GM04503 (cell line): ENCODE measurements at places on chromosomes 12 and 14.

DNA sequence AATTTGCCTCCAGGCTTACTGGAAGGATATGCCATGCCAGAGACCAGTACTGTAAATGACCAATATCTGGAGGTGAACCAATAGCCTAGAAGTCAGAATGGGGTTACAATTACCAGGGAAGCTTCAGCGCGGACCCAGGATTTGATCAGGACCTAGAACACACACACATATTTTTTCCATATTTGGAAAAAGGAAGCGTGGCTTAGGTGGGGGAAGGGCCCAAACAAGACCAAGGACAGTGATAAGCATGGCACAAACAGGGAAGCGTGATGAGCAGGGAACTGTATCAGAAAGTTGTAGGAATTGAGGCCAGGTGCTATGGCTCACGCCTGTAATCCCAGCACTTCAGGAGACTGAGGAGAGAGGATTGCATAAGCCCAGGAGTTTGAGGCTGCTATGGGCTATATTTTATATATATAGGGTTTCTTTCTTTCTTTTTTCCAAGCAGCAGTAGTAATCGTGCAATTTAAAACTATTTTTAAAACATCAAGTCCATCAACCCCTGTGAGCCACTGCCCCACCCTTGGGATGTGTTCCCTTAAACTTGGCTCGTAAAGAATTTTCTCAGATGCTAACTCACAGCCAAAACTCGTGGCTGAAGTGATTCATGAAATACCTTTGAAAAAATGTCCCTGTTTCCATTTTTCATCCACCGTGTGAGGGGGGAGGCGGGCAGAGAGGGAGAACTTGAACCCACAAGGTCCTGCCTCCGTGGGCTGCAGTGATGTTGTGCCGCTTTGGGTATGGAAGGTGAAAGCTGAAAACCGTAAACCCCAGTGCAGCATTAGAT is 16.7 kb downstream of the HRK start:
- DNase-seq: peak; percentile 74

DNA sequence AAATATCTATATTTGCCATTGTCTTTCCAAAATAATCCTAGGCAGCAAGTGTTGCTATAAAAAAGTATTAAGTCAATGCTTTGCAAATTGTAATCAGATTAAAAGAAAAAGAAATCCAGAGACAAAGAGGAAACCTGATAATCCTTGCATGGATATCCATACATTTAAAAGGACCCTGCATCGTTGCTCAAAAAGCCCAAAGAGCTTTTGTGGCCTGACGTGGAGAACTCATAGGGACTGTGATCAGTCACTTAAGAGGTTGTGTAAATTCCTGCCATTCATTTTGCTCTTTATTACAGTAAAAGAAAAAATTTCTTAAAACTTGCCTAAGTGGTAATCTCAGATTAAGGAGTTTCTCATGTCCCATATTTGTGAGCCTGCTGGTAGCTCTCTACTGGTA is 392.6 kb downstream of the C12orf75 start:
- DNase-seq: no peak

- no peak for DNase-seq
Observed at GRCh38 chr12:75756111-75756510, 244.7 kb upstream of the KRR1 start.

DNA sequence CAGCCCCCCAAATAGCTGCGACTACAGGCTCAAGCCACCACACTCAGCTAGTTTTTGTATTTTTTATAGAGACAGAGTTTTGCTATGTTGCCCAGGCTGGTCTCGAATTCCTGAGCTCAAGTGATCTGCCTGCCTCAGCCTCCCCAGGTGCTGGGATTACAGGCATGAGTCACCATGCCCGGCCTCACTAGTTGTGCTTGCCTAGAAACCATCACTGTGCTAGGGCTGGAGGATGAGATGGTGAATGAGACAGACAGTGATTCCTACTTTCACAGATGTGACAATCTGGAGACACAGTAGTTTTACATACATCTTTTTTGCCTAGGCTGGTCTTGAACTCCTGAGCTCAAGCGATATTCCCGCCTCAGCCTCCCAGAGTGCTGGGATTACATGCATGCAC is 7.5 kb upstream of the MSI1 start:
- DNase-seq: no peak

GRCh38 chr12:132196038-132196872 is 52.0 kb downstream of the NOC4L start:
- DNase-seq: no peak

GRCh38 chr14:94839348-94839747 is 69.4 kb upstream of the GSC start:
- no peak for DNase-seq

DNA sequence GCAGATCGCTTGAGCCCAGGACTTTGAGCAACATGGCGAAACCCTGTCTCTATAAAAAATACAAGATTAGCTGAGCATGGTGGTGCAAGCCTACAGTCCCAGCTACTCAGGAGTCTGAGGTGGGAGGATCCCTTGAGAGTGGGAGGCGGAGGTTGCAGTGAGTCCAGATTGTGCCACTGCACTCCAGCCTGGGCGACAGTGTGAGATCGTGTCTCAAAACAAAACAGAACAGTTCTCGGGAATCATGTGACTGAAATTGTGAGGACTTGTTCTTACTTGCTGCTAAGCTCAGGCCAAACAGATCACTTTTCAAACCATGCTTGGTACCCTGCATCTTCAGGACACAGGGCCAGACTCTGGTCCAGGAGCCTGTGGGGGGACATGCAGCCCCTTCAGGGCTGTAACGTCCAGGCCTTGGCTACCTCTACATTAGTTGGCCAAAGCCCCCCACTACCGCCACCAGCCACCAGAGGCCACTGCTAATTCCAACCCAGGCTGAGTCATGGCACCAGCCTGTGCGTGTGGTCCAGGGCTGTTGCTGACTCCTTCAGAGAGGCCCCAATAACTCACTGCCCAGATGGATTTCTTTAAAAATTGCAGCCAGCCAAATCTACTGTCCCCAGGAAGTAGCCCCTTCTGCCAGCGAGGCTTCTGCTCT is 33.4 kb upstream of the SYNDIG1L start:
- no peak for DNase-seq

DNA sequence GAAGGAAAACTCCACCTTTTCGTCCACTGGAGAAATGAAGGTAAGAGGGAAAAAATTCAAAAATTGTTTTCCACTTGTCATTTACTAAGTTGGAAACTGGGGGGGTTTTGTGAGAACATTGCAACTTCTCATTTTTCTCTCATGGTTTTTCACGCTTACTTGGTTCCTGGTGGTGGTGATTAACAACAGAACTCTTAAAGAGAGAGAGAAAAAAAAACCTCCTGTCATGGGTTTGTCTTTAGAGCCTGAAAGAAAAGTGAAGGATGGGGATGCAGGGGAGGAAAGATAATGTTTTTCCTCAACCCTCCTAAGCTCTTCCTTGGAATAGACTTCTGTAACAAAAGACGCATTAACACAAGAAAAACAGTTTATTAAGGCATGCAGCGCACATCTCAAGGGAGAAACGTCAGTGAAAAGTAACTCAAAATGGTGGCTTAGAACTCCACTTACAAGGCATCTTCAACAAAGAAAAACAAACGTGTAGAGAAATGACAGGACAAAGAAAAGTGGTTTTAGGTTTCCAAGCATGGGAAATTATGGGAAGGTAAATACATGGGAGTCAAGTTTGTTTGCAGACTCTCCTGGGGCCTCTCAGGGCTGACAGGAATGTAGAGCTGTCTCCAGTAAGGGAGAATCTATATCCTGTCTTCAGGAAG is 81.9 kb upstream of the ATF7IP start:
- no peak for DNase-seq

GRCh38 chr14:101899263-101899662 is 65.1 kb upstream of the DYNC1H1 start:
- no peak for DNase-seq

- DNase-seq: no peak
Observed at GRCh38 chr12:110741341-110742095, 1.2 kb downstream of the PPP1CC start.

GRCh38 chr12:115569345-115570068 is 708.0 kb downstream of the MED13L start:
- no peak for DNase-seq

GRCh38 chr12:67515679-67516340 is 132.7 kb upstream of the DYRK2 start:
- DNase-seq: no peak

DNA sequence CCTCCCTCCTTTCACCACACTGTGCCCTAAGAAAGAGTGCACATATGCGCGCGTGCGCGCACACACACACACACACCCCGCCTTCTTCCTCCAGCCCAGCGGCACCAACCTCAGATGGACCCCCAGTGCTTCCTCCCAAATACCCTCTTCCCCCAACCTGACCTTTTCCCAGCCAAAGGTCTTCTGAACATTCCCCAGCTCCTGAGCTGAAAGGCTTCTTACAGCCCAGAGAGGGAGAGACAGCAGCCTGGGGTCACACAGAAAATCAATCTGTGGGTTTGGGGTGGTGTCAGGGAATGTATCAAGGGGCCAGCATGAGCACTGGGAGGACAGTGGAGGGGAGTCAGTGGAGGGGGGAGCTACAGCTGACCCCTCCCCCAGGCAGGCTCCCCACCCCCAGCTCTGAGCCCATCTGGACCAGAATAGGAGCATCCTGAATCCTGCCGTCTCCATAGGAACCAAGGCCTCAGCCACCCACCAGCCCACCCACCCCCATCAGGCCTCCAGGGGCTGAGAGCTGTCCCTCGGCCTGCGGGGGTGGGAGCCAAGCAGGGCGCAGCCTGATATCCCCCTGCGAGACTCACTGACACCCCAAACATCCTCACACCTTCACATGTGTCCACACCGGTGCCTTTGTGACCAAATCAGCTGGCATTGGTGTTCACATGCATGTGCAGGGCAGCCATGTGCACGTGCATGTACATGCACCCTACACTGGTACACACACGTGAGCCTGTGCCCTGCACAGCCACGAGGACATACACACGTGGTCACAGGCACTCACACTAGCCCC is 5.7 kb downstream of the RASAL1 start:
- no peak for DNase-seq

GRCh38 chr12:57175428-57176138 is 28.2 kb upstream of the LRP1-AS start:
- peak; percentile 24 for DNase-seq

DNA sequence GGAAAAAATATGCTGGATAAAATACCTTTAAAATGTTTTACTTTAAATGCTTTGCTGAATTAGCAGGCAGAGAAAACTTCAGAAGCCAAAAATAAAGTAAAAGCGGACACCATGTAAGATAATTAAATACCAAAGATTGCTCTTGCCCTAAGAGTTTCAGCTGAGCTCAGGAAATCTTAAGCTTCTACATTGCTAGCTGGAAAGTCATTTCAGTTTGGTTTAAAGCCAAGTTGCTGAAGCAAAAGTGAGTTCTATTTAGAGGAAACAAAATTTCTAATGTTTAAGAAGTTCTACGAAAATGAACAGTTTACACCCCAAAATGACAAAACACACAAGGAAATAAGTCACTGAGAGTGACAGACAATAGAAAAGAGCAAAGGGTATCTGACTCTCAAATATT is 310.0 kb downstream of the ADAMTS20 start:
- DNase-seq: no peak

GRCh38 chr12:113634474-113634873 is 162.8 kb upstream of the LHX5 start:
- DNase-seq: no peak

DNA sequence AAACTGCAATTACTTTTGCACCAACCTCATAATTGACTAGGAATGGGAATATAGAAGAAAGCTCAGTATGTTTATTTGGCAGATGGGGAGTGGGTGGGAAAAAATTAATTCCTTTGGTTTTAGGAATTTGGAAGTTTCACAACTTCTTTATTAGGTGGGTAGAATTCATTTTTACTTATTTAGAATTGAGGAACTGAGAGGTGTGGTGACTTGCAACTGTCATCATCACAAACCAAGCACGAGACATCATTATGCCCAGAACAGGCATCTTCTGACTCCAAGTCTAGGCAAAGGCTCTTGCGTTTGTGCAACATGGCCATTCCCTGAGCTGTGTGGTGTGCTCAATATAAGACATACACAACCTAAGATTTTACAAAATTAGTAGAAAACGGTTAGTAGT is 380.0 kb downstream of the ATP23 start:
- no peak for DNase-seq

DNA sequence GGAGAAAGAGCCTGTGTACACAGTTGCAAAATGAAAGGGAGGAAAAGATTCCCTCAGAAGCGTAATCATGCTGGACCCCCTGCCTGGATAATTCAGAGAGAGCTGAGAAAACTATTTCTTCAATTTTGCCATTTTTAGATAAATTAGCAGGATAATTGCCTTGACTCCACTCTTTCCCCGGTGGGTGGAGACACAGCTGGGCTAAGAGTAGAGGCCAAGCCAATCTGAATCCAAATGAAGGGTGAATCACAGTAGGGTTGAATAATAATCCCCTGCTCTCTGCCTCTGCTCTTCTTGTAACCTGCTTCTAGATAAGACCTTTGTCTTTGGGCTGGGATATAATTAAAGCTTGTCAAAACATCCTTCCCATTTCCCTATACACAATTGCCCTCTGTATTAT is 150.1 kb downstream of the CAPZA3 start:
- no peak for DNase-seq

DNA sequence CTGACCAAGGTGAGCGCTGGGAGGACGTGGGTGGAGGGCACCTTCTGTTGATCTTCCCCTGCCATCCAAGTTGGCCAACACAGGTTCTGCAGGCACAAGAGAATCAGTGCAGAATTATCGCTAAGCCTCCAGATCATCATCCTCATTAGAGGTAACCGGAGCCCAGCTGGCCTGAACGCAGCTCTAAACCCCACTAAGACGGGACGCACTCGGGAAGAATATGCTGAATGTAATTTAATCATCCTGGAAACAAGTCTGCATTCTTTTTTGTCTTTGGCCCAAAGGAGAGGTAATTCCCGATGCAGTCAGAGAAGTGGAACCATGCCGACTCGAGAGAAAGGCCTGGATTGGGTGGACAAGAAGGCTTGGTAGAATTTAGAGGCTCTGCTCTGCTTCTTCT is 111.0 kb upstream of the GSC start:
- no peak for DNase-seq

DNA sequence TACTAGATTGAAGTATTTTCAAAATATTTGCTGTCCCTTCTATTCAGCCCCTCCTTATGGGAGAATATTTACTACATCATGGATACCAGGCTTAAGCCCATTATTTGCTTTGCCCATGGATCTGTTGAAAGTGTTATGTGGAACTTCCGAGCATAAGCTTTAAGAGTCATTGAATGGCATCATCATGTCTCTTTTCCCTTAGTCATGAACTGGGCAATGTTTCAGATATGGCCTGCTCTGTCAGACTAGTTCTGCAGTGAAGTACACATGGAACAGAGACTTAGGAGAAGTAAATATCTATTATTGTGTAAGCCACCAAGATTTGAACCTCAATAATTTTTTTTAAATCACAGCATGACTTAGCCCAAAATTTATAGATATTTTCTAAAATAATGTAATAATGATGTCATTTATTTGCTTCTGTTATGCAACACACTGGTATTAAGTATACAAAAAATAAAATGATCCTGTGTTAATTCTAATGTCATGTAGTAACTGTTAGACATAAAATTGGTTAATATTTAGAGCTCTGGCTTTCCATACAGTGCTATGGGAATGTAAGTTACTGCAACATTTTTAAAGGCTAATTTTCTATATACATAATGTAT is 1097.3 kb downstream of the SLC16A7 start:
- DNase-seq: no peak
